MM.1S (cell line): ENCODE measurements at places on chromosomes 4 and X.
A peak's percentile ranks its signal among the peaks of the same experiment; 100 is the strongest.

- no peaks in the 10 kb centered on the region for H3K36me3 ChIP-seq
- DNase-seq = no peak
- H3K27me3 ChIP-seq = no peaks in the 10 kb centered on the region
These were observed 551.5 kb upstream of the PITX2 start for GRCh38 chr4:111174331-111174730.

DNA sequence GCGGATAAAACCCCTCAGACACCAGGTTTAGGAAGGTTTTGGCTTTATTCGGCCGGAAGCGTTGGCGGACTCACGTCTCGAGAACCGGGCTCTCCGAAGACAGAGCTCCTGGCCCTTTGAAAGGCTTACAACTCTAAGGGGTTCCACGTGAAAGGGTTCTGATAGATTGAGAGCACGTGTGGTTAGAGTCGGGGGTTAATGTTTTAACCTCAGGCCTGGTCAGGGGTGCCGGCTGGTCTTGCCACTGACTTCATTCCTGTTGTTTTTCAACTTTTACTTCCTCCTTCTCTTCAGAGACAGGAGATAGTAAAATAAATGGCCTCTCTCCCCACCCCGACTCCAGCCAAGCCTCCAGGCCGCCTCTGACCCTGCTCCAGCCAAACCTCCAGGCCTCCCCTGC, 4.7 kb upstream of the ASMT start:
- H3K4me3 ChIP-seq = no peak overlapping the region
- no peak overlapping the region for H3K27ac ChIP-seq
- no peaks in the 10 kb centered on the region for H3K27me3 ChIP-seq
- no peaks in the 10 kb centered on the region for H3K4me1 ChIP-seq

- H3K4me1 ChIP-seq = no peaks in the 10 kb centered on the region
- DNase-seq = no peak
- no peaks in the 10 kb centered on the region for H3K27me3 ChIP-seq
These were observed 23.5 kb downstream of the NFKB1 start for GRCh38 chr4:102524691-102525090.

GRCh38 chrX:118734909-118735308, 7.5 kb downstream of the IL13RA1 start:
- no peaks in the 10 kb centered on the region for H3K36me3 ChIP-seq
- no peaks in the 10 kb centered on the region for H3K27me3 ChIP-seq
- no peak for DNase-seq

DNA sequence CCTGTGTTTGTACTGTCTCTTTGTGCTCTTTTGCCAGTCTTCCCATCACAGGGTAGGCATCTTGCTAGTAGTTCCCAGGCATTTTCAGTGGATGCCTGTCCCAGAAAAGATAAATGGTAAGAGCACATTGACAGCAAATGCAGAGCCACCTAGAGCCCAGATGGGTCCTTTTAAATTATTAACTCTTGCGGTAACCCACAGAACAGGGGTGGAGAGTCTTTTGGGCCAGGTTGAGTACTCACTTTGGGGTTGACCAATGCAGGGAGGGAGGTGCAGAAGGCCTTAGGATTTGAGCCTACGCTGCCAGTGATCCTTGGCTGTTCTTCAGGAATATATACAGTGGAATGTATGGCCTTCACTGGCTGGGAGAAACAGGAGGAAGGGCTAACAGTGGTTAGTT, 173.8 kb downstream of the MSN start:
- no peaks in the 10 kb centered on the region for H3K36me3 ChIP-seq
- no peak for DNase-seq
- no peak overlapping the region for H3K27ac ChIP-seq
- no peaks in the 10 kb centered on the region for H3K27me3 ChIP-seq

GRCh38 chr4:119861731-119862130, 204.9 kb downstream of the MAD2L1 start:
- no peak overlapping the region for H3K4me3 ChIP-seq
- no peak overlapping the region for H3K27ac ChIP-seq
- DNase-seq = no peak
- no peaks in the 10 kb centered on the region for H3K36me3 ChIP-seq

GRCh38 chr4:87465739-87466366, 43.5 kb downstream of the NUDT9 start:
- H3K4me3 ChIP-seq = no peak overlapping the region
- H3K27ac ChIP-seq = no peak overlapping the region
- H3K36me3 ChIP-seq = no peaks in the 10 kb centered on the region
- H3K4me1 ChIP-seq = no peaks in the 10 kb centered on the region
- peak; percentile 48 for DNase-seq
